ENCODE measurements at places on chromosomes 3 and 15.
A peak's percentile ranks its signal among the peaks of the same experiment; 100 is the strongest.

DNA sequence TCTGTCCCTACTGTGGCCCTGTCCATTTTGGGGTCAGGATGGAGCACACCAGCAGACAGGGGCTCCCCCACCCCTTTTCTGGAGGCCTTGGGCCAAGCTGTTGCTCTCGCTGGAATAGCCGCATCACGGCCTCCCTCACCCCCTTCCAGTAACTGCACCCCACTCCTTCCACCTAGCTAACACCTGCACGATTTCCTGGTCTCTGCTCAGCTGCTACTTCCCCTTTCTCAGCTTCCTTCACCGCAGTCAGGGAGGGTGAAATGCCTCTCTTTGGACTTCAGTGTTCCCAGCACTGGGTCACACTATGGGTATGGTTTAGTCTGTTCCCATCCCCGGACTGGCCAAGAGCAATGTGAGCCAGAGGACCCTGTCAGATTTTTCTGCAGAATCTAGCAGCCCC, 400.2 kb downstream of the MCTP2 start:
- no peak for DNase-seq

DNA sequence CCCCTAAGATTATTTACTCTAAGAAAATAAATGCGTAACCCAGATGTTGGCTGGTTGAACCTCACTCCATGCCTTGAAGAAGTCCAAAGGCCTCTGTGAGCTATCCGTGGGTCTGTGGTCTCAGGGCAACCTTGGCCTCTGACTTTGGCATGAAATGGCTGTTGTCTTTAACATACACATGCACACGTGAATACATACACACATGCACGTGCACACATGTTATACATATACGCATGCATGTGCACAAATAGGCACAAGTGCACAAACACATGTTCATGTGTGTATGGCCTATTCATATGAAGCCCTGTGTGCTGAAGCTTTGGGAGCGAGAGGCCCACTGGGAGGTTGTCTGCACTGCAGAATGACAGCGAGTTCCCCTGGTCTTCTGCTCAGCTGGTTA, 50.8 kb downstream of the KLF15 start:
- no peak for DNase-seq

GRCh38 chr3:76177610-76178009, 392.3 kb upstream of the ZNF717 start:
- no peak for DNase-seq

DNA sequence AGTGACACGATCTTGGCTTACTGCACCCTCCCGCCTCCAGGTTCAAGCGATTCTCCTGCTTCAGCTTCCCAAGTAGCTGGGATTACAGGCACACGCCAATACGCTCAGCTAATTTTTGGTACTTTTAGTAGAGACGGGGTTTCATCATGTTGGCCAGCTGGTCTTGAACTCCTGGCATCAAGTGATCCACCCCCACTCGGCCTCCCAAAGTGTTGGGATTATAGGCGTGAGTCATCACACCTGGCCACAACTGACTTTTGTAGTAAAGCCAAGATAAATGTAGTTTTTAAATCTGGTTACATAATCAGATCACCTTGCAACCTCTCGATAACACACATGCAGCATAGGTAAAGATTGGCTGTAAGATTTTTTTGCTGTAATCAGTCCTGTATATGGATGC, 657.5 kb upstream of the DPPA4 start:
- DNase-seq, result no peak

DNA sequence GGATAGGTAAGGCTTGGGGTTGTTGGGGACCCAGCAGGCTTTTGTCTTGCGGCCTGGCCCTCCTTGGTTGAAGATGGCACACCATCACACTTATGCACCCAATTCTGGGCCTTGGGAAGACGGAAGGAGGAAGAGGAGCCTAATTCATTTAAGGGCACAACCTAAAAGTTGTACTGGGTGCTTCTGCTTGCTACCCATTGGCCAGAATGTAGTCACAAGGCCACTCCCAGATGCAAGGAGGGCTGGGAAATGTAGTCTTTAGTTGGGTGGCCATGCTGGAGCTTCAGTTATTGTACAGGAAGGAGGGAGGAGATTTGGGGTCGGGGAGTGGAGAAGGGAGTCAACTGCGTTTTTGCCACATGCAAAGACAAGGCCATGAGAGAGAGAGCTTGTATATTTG, 109.2 kb downstream of the TMEM266 start:
- no peak for DNase-seq

GRCh38 chr3:161744366-161744765, 247.8 kb downstream of the OTOL1 start:
- no peak for DNase-seq

DNA sequence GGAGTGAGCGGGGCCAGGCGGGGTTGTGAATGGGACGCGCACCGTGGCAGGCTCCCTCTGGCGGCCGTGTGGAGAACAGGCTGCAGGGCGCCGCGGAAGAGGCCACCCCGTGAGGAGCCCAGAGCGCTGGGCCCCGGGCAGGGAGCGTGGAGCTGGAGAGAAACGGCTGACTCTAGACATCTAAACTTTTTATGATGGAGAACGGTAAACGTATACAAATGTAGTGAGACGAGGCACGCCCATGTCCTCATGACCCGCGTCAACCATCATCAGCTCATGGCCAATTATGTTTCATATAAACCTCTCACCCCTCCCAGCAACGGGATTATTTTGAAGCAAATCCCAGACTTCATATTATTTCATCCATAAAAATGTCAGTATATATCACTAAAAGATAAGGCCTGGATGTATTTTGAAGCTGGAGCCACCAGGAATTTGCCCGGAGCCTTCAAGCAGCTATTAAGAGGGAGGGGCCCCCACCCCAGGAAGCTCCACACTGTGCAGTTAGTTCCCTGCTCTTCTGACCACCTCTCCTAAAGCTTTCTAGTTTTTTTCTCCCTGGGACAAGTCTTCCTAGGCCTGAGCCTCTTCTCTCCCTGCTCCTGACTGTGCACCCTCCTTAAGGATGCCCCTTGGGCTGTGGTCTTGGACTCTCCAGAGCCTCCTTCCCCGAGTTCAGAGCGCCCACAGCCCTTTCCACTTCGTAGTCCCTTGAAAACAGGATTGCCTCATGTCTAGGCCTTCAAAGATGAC, 149.5 kb downstream of the SMAD6 start:
- peak; percentile 42 for DNase-seq

DNA sequence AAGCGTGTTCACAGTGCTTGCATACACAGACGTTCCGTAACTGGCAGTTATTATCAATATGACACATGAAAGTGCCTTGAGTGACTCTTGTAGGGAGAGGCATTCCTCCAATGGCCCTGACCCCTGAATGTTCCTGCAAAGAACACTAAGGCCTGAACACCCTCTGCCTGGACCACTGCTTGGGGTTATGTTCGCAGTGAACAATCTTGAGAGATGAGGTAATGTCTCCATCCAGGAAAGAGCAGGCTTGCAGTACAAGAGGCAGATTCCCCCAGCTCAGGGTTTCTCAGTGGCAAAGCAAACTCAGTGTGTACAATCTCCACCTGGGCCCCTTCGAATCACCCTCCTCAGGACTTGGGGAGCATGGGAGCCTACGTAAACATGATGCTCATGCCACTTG, 324.6 kb downstream of the MAGI1 start:
- DNase-seq, result no peak

DNA sequence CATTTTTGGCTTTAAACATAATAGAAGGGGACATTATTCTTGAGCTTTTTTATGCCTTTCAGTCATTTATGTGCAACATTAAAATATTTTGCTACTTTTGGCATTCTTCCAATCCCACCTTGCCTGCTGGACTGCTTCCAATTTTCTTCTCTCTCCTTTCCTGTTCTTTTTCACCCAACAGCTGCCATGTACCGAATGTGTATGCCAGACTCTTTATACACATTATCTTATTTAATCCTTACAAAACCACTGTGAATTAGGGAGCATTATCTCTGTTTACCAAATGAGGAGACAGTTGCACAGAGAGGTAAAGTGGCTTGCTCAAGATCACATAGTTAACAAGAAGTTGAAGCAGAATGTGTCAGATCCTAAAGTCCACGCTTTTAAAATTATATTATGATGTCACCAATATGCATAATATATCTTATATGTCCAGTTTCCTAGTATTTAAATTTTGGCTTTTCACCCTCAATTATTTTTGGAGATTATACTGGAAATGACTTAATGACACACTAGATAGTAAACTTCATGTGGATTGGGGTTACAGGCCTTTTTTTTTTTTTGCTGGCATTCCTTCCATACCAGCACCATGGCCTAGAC, 231.5 kb downstream of the THRB start:
- no peak for DNase-seq

DNA sequence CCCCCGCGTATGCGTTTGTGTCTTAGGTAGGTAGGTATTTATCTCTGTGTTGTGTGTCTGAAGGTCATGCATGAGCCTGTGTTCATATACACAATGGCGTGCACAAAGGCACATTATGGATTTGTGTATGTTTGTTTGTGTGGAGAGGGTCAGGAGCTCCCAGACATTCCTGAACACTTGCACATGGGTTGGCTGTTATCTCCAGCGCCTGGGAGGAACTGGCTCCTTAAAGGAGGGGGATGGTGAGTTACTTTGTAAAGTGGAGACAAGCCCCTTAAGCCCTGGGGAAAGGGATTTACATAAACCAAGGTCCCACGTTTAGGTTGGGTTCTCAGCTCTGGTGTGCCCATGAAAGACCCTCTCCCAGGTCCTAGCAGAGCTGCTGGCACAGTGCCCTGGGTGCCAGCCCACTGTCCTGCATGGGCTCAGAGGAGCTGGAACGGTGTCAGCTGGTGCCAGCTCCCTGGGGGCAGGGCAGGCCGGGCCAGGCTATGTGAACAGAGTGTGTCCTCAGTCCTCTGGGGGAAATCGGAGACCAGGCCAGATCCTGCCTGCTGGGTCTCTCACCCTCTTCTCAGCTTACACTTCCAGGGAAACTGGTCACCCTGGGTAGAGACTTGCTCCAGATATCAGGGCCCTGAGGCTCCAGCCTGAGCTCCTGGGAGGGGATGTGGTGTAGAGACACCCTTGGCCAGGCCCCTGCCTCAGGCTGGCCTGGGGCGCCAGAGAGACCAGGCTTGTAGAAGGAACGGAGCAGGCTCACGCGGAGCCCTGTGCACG, 25.1 kb downstream of the SNX33 start:
- no peak for DNase-seq

DNA sequence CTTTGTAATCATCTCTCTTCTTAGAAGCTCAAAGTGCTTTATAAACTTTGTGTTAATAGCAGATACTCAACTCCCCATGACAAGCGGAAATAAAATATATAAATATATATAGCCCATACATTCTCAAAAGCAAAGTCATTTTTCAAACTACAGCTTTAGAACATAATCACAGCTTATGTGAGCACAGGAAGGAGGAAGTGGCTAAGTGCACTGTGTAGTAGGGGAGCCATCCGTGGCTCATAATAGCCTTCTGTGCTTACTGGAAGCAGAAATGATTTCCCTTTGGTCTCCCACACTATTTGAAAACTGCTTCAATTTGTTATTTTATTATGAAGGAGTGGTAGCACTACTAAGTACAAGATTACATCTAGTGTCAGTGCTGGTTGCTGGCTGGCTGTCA, 151.4 kb upstream of the ARL6 start:
- no peak for DNase-seq

- DNase-seq, result no peak
Measured at GRCh38 chr3:15151166-15151565, 52.2 kb upstream of the RBSN start.

GRCh38 chr3:97917813-97918536, 54.3 kb downstream of the RIOX2 start:
- no peak for DNase-seq

GRCh38 chr3:113293348-113293747, 82.0 kb downstream of the BOC start:
- no peak for DNase-seq

GRCh38 chr15:55742927-55743728, at the start of gene PRTG:
Gene PRTG (minus strand): TSS chr15:55743152. CDS start chr15:55742931, 221 bp downstream.
- DNase-seq, result no peak

DNA sequence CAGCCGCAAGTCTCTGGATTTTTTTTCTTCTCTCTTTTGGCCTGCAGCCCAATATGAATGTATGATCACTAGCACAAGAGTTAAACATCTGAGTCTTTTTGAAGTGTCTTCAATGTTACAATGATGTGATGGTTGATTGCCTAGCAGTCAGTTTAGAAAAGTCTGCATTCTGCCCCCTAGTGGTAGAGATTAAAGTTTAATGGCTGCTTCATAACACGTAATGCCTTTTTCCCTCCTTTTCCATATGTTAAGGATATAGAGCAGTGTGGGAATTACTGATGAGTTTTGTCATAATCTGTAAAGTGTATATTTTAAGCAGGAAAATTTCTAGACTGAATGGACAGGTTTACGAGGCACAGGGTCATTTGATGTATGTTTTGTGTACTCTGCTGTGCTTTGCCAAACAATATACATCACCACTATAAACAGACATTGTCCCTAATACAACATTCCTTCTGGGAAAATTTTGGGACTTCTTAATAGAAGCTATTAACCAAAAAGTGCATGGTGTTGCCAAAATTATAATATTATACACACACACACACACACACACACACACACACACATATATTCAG, 1038.5 kb upstream of the NR2F2 start:
- no peak for DNase-seq

DNA sequence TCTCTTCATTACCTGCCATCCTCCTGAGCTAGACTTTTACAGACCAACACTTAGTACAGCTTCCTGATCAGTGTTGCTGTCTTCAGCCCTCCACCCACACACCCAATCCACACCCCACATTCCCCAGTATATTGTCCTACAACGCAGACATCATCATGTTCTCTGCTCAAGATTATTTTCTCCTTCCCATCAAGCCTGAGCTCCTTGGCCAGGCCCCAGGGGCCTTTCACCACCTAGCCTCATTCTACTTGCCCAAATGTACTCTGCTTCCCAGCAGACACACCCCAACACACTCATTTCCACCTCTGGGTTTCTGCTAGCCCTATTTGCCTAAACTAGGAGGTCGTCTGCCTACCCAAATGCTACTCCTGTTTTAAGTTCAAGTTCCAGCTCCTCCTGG, 37.0 kb downstream of the DAPK2 start:
- no peak for DNase-seq

DNA sequence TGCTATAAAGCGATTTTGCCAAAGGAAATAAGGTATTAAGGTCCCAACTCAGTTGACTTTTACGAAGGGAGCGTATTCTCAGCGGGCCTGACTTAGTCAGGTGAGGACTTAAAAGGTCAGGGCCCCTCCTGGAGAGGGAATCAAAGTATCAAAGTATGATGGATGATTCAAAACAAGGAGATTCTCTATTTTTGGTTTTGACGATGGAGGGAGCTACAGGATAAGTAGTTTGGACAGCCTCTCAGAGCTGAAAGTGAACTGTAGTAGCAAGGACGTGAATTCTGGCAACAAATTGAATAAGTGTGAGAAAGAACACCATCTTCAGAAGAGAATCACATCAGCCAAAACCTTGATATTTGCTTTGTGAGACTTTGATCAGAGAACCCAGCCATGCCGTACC, 1186.5 kb downstream of the SI start:
- DNase-seq, result no peak
